ENCODE measurements at places on chromosomes 6 and 20.

- DNase-seq, result no peak
These were observed 315.7 kb upstream of the EPHA7 start for GRCh38 chr6:93735099-93735498.

- DNase-seq, result no peak
These were observed 130.7 kb upstream of the SSTR4 start for GRCh38 chr20:22904386-22904785.

- DNase-seq, result no peak
These were observed 128.8 kb downstream of the PLCB1 start for GRCh38 chr20:8260837-8261251.

DNA sequence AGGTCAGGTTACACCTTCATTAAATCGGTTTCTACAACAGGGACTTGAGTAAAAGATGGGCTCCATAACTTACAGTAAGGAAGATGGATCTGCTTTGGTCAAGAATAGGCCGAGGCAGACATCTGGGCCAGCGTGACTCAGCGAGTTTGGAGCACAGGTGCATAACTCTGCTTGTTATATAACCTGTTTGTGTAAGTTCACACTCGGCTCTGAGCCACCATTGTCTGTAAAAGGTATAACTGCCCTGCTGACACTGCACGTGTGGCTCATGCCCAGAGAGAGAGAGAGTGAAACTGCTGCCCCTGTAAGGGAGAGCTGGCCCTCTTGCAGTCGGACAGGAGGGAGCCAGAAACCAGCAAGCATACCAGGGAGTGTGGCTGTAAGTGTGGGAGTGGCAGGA lies 737.9 kb upstream of the SLC35B3 start:
- no peak for DNase-seq
